Heart right ventricle (tissue), 16 donors: ENCODE measurements at places on chromosomes 7 and 10. TPM values are rescaled to one million over a fixed set of nuclear protein-coding genes. Genes with fewer than 3 reads are reported as not detected.

DNA sequence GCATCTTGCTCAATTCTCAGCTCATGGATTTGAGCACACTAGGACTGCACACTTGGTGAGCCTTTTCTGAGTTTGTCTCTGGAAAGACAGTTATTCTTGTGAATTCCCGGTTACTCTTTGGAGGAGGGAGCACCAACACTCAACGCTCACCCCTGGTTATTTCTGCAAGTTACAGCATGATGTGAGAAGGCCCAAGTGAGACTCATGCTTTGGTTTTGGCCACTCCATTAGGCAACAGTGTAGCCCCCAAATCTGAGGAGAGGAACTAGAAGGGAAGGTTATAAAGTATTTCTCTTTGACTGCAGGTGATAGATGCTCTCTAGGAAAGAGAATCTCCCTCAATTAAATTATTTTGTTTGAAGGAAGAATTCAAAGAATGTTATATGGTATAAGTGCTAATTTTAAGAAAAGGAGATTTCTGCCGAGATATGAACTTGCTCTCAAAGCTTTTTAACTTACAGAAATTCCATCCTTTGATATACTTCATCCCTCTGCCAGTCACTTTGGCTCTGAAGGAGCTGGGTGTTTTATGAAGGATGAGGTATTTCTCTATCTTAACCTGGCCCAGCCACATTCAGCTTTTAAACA, 183.4 kb downstream of the WNT2 start:
- no peak overlapping the region for H3K27ac ChIP-seq
- H3K36me3 ChIP-seq = peaks cover 56% of the 10 kb centered on the region
- DNase-seq = no peak
- H3K4me1 ChIP-seq = peaks cover 5% of the 10 kb centered on the region
- no peak overlapping the region for H3K4me3 ChIP-seq
- no peaks in the 10 kb centered on the region for H3K27me3 ChIP-seq

- no peak for DNase-seq
- H3K36me3 ChIP-seq = no peaks in the 10 kb centered on the region
- H3K27me3 ChIP-seq = no peaks in the 10 kb centered on the region
- no peaks in the 10 kb centered on the region for H3K4me1 ChIP-seq
- no peak overlapping the region for H3K27ac ChIP-seq
Observed at GRCh38 chr7:84790882-84791281, 396.0 kb downstream of the SEMA3D start.

- no peak overlapping the region for H3K27ac ChIP-seq
- DNase-seq = no peak
- H3K4me3 ChIP-seq = no peak overlapping the region
- H3K36me3 ChIP-seq = no peaks in the 10 kb centered on the region
- peaks cover 71% of the 10 kb centered on the region for H3K27me3 ChIP-seq
- H3K4me1 ChIP-seq = no peaks in the 10 kb centered on the region
Observed at GRCh38 chr10:133143546-133143945, 16.5 kb upstream of the KNDC1 start.

GRCh38 chr7:21412410-21412851, 15.5 kb upstream of the SP4 start:
- H3K4me3 ChIP-seq = no peak overlapping the region
- H3K4me1 ChIP-seq = no peaks in the 10 kb centered on the region
- no peaks in the 10 kb centered on the region for H3K27me3 ChIP-seq
- no peaks in the 10 kb centered on the region for H3K36me3 ChIP-seq

DNA sequence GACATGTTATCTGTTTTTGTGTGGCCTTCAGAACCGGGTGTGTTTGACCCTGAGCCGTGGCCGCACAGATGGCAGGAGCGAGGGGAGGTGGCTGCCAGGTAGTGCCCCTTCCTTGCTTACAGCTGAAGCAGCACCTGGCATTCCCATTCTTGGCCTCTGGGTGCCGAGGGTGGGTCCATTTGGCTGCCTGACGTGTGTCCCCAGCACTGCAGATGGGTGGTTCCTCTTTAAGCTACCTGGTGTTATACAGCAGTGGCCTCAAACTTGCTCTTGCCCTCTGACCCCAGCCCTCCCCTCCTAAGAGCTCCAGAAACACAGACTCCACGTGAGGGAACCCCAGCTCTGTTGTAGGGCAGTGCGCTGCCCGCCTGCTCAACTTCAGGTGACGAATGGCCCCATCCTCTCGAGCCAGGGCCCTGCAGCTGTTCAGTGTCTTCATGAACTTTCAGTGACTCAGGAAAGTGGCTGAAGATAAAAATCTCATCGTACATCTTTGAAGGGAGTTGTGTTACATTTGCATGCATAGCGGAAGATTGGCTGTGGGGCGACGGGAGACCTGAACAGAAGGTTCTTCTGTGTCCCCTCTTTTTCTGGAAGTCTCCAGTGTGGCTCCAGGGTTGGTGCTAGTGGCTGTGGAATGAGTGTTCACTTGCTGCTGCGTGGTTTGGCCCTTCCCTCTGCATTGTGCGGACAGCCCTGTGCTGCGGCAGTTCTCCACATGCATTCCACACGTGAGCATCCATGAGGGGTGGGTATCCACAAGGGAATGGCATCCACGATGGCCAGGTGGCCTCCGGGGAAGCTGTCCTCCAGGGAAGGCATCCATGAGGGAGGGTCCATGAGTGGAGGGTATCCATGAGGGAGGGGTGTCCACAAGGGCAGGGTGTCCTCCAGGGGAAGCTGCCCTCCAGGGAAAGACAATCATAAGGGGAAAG, 91.6 kb downstream of the INPP5A start:
- H3K27ac ChIP-seq = peak overlapping the region; percentile 76
- peaks cover 82% of the 10 kb centered on the region for H3K4me1 ChIP-seq
- no peaks in the 10 kb centered on the region for H3K36me3 ChIP-seq
- H3K27me3 ChIP-seq = no peaks in the 10 kb centered on the region
- DNase-seq = no peak

GRCh38 chr10:128092454-128092853, 33.8 kb downstream of the MKI67 start:
- DNase-seq = no peak
- H3K4me3 ChIP-seq = no peak overlapping the region
- H3K36me3 ChIP-seq = no peaks in the 10 kb centered on the region
- H3K27ac ChIP-seq = no peak overlapping the region
- H3K27me3 ChIP-seq = no peaks in the 10 kb centered on the region

GRCh38 chr7:131299074-131299473, 28.6 kb upstream of the MKLN1 start:
- no peak for DNase-seq
- H3K4me3 ChIP-seq = no peak overlapping the region
- H3K27me3 ChIP-seq = no peaks in the 10 kb centered on the region
- no peaks in the 10 kb centered on the region for H3K36me3 ChIP-seq
- H3K4me1 ChIP-seq = peaks cover 46% of the 10 kb centered on the region
- no peak overlapping the region for H3K27ac ChIP-seq

DNA sequence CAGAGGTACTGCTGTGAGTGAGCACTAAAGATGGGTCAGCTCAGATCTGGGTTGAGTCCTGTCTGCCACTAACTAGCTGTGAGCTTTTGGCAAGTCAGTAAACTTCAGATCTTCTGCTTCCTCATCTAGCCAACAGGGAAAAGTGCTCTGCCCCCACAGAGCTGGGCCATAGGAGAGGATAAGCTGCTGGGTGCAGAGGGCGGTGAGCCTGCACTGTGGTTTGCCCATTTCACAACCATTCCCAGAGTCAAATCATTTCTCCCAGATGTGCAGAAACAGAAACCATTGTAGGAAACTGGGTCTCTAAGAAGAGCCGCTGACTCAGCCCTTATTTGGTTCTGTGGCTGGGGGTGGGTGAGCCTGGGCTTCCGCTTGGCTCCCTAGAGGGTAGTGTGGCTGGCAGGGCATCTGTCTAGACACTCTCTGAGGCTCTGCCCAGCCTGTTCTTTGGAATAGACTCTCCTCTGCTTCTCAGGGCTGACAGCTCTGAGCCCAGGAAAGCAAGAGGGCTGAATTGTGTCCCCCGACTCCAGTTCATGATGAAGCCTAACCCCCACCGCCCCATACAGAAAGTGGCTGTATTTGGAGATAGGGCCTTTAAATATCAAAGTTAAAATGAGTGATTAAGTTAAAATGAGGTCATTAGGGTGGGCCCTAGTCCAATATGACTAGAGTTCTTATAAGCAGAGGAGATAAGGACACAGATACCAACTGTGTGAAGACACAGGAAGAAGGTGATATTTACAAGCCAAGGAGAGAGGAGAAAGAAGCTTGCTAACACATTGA, 29.5 kb upstream of the ARHGAP22 start:
- peak; percentile 66 for DNase-seq
- no peak overlapping the region for H3K27ac ChIP-seq
- H3K4me3 ChIP-seq = no peak overlapping the region

DNA sequence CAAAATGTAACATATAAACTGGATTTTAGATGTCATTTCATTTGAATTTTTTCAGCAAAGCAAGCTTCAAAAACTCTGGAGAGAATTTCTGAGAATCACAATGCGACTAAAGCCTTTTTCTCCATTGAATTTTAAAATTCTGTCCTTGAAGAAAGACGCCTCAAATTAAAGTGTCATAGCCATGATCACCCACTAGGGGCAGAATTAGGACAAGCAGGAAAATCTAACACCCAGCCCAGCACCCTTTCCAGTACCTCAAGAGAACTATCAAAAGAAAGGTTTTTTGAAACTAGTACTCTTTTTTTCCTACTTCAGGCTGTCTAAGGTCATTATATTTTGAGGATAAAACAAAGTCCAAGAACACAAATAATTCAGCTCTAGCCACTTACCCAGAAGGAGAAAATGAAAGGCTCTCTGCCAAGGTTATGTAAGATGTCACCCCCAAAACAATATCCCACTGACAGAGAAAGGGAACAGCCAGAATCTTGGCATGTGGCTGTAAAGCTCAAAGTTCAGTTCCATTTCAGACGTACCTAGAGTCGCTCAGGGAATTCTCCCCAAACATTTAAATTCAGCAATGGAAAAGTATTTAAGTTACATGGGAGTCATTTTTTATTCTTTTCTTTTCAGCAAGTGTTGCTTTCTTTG, 299.4 kb downstream of the SNX13 start:
- H3K4me3 ChIP-seq = no peak overlapping the region
- H3K27me3 ChIP-seq = no peaks in the 10 kb centered on the region
- H3K36me3 ChIP-seq = no peaks in the 10 kb centered on the region
- no peak overlapping the region for H3K27ac ChIP-seq
- peak; percentile 41 for DNase-seq

DNA sequence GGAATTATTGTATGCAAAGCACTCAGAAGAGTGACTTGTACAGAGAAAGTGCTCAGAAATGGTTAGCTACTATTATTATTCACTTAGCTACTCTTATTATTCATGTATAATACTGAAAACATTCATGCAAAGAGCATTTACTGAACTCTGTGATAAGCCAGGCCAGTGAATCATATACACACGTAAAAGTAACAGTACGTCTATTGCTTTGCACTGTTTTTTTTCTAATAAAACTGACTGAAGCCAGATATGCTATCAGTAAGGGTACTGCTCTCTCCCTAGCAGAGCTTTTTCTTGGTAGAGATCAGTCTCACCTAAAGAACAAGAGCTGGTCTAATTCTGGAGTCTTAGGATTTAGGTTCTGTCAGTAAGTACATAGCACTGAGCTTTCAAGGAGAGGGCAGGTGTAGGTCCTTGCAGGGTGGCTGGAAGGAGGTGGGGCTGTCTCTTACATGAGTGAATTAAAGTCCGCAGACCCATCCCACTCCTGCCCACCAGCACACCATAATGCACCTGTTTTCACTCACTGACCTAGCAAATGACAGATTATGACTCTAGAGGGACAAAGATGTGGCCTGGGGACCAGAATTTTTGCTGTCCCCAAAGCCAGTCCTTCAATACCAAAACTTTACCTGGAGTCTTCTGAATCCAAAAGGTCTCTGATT, 145.9 kb downstream of the ARID5B start:
- H3K4me3 ChIP-seq = no peak overlapping the region
- H3K27ac ChIP-seq = peak overlapping the region; percentile 95
- peaks cover 25% of the 10 kb centered on the region for H3K4me1 ChIP-seq
- no peaks in the 10 kb centered on the region for H3K36me3 ChIP-seq
- no peaks in the 10 kb centered on the region for H3K27me3 ChIP-seq

GRCh38 chr7:38673795-38674194, 42.6 kb upstream of the AMPH start:
- no peak overlapping the region for H3K4me3 ChIP-seq
- H3K27ac ChIP-seq = no peak overlapping the region
- H3K36me3 ChIP-seq = no peaks in the 10 kb centered on the region
- H3K4me1 ChIP-seq = no peaks in the 10 kb centered on the region

Gene NPY4R
- total RNA-seq = not detected

Gene SMKR1
- not detected for total RNA-seq

Gene ZNF488
- not detected for total RNA-seq

Gene CHCHD3
- 215 TPM for total RNA-seq

Gene TYW1B
- 1.7 TPM for total RNA-seq

Gene ACTL6B
- not detected for total RNA-seq
